ENCODE measurements at places on chromosomes 2 and 18.

GRCh38 chr2:17816396-17817245, at the start of gene MSGN1:
TSS of gene MSGN1 (plus strand) at chr2:17816460. CDS start at chr2:17816519, 59 bp downstream.
- DNase-seq = no peak

DNA sequence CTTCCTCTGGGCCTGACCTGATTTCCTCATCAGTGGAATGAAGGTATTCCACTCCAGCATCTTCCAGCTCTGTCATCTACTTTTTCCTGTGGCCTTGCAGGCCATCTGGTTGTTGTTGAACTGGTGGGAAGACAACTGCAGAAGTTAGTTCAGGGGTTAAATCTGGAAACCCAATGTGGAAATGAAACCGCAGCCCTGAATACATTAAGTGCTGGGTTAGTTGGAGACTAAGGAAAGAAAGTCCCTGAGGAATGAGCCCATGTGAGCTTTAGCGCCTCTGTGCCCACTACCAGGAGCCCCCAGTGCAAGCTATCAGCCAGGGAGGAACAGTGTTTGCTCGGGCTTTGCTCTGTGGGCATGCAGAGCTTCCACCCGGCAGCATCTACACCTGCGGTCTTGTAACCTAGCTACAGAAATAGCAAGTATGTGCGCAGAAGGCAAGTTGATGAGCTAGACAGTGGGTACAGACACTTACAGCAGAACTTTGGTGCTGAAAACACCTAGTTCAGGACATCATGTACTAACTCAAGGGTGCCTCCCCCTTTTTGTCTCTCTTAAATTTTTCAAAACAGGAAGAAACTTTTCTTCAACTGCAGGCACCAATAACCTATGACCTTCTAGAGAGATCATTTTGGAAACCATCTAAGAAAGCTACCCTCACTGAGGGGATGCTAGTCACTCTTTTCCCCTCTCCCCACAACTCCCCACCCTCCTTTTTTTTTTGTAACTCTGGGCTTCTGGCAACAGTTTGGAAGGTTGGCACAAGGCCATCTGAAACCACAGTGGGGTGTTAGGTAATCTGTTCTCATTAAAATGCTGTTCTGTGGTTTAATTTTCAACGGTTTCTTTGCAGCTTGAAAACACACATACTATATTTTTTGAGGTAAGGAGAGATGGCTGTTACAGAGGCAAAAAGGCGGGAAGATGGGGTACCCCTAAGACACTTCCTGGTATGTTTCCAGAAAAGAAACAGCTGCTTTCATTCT, 18.3 kb upstream of the CXCR4 start:
- peak; percentile 50 for DNase-seq

GRCh38 chr2:120859814-120860578, 124.3 kb downstream of the GLI2 start:
- DNase-seq = no peak

- no peak for DNase-seq
Observed at GRCh38 chr18:76741346-76741745, 81.0 kb upstream of the ZNF236 start.

GRCh38 chr2:167607211-167607610, 640.2 kb downstream of the STK39 start:
- no peak for DNase-seq

DNA sequence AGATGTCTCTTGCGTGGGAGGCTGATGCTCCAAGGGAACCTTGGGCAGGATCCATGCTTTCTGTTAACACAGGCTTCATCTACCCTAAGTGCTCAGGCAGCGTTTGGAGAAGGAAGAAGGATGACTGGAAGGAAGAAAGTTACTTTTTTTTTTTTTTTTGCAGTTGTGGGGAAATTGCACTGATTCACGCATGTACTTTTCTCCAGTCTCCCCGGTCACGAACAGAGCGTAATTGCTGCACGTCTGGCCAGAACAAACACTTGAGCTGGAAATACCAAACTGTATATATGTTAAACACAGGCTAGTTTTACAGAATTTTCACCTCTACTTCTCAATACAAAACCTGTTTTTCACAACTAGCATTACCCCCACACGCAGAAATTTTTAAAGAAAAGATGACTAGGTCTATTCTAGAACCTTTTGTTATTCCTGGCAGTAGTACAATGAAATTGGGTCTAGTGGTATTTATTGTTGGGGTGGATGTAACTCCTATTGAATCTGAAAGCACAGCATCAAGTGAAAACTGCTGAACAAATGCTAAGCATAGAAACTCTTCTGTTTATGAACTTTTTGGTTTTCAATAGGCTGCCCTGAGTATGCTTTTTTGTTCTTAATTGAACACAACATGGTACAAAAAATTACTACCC, 9.3 kb upstream of the SCYGR5 start:
- DNase-seq = no peak
